Dorsolateral prefrontal cortex (tissue), 122 donors: ENCODE measurements at places on chromosomes 6 and 20.

DNA sequence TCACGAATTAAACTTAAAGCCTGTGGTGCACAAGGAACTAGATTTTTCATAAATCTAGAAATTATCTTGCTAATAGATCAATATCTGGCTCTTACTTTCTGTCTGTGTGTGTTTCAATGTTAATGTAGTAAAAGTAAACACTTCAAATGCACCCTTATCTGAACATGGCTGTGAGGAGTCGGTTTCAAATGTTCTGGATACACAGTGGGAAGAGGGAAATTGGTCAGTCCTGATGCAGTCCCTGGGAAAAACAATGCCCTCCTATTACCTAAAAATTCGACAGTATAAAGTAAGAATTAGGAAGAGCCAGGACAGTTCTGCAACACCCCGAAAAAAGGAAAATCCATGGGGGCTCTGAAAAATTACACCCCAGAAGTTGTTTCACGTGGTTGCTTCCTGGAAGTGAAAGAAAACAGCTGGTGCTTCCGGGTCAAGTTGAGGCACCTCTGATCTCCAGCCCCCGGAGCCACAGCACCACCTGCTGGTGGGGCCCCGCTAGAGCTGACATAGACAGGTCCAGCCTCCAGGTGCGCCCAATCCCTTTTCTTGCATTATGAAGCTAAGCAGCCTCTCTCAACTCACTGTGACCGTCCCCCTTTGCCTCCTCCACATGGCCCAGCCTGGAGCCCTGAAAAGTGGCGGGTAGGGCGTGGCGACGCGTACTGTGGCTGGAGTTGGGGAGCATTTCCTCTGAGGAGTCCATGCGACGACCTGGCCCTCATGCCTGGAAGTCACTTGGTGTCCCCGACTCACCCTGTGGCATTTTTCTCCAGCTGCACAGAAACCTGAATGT, 8.3 kb downstream of the SEMG2 start:
- no peak for DNase-seq

DNA sequence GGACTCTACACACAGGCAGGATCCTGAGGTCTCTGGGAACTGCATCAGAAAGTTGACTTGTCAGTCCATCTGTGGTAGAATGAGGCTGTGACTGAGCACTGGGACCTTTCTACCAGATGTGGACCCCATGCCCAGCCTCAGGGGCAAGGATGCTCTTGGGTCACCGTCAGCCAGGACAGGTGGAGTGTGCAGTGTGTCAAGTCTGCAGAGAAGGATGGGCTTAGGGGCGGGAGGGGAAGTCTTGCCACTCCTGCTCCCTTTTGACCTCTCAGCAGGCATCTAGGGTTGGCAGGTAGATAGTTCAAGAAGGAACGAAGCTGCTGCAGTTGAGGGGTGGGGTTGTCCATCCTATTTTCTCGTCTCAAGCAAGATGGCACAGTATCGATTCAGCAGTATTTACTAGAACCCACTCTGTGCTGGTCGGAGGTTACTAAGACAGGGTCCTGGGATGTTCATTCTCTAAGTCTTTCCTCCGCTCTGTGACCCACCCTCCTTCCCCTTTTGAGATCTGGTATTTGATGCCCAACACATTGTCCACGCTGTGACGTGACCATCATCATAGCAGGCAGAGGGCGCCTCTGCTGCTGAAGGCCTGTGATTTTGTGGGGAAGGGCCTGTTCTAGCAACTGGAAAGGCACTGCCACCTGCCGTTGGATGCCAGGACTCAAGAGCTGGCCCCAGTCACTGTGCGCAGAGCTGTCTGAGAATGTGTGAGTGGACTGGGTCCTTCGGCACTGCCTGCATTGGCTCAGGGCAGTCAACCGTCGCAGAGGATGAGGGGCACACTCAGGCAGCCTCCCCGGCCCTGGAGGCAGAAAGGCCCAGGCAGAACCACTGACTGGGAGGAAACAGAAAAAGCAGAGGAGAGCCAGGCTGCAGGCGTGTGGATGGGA, 23.2 kb downstream of the RBCK1 start:
- peak; percentile 86 for DNase-seq

DNA sequence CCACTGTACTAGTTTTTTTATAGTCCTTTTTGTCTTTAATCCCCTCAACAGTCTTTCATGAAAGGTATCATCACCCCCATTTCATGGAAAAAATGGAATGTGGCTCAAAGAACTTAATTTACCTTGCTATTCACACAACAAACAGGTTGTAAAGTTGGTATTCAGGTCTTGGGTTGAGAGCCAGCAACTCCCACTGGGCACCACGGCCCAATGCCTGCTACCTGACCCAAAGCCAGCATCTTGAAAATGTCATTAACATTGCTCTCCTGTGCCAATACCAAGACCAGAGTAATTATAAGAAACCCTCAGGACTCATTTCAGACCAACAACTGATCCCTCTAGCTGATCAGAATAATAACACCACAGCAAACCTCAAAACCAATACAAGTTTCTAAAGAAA, 75.7 kb downstream of the METTL24 start:
- no peak for DNase-seq

- DNase-seq: no peak
Measured at GRCh38 chr6:25315194-25316177, 36.3 kb downstream of the CARMIL1 start.

DNA sequence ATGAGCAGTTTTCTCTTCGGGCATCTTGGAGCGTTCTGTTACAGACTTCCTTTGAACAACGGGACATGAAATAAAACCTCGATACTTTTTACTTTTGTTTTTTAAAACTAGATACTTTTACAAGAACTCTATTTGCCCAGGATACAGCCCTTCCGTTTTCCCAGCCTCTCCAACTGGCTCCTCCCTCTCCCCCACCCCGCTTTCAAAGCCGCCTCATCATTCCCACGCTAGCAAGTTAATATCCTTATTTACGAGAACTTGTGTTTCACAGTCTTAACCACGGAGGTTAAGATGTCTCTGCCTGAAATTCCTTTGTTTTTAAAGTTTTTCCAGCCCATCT, 241 bp upstream of the CFAP206 start:
- peak; percentile 38 for DNase-seq

DNA sequence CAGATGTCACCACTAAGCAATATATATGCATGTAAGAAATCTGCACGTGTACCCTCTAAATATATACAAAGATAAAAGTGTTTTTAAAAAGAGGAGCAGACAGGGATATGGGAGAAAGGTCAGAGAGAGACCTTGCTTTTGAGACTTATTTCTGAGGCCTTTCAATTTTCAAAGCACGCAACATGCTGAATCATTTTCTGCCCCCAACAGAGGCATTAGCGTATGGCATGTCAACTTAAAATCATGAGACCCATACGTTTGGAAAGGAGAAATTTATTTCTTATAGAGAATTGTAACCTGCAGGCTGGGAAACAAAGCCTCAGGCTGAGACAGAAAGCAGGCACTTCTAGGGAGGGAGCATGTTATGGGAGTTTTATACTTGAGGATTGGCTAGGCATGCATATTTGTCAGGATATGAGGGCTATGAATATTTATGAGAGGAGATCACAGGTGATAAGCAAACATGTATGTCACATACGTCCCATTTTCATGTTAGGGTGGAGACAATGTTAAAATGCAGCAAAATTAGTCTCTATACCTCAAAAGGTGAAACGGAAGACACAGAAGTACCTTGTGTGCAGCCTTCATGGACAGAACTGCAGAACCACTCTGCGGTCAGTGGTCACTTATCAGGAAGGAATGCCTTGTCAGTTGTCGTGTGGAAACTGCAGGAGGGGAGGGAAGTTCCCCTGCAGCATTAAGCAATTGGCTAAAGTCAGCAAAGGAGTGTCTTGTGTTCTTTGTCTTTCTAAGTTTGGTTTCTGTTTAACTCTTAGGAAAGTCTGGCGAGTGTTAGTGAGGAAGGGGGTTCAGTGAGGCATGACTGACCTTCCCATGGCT, 6.3 kb upstream of the GABRR2 start:
- DNase-seq: no peak

DNA sequence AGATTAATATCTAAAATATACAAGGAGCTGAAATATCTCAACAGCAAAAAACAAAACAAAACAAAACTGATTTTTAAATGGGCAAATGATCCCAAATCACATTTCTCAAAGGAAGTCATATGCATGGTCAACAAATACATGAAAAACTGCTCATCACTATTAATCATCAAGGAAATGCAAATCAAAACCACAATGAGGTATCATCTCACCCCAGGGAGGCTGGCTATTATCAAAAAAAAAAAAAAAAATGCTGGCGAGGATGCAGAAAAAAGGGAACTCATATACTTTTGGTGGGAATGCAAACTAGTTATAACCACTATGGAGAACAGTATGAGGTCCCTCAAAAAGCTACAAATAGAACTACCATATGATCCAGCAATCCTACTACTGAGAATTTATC, 34.6 kb downstream of the REPS1 start:
- DNase-seq: no peak

DNA sequence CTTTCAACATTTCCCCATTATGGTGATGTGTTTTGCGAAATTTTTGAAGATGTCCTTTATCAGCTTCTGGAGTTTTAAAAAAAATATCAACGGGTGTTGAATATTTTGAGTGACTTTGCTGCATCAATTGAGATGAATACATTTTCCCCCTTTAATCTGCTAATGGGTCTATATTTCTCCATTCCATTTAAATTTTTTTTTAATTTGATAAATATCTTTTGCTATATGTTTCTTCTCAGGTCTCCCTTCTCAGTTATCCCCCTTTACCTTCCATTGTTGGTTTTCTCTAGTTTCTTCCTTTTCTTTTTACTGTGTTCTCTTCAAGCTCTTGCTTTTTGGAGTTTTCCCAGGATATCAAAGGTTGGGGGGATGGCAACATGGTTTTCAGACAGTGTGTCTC, 1.4 kb upstream of the KIFC1 start:
- DNase-seq: no peak
